HTR-8/SVneo (cell line): ENCODE measurements at places on chromosomes 6 and 20.

DNA sequence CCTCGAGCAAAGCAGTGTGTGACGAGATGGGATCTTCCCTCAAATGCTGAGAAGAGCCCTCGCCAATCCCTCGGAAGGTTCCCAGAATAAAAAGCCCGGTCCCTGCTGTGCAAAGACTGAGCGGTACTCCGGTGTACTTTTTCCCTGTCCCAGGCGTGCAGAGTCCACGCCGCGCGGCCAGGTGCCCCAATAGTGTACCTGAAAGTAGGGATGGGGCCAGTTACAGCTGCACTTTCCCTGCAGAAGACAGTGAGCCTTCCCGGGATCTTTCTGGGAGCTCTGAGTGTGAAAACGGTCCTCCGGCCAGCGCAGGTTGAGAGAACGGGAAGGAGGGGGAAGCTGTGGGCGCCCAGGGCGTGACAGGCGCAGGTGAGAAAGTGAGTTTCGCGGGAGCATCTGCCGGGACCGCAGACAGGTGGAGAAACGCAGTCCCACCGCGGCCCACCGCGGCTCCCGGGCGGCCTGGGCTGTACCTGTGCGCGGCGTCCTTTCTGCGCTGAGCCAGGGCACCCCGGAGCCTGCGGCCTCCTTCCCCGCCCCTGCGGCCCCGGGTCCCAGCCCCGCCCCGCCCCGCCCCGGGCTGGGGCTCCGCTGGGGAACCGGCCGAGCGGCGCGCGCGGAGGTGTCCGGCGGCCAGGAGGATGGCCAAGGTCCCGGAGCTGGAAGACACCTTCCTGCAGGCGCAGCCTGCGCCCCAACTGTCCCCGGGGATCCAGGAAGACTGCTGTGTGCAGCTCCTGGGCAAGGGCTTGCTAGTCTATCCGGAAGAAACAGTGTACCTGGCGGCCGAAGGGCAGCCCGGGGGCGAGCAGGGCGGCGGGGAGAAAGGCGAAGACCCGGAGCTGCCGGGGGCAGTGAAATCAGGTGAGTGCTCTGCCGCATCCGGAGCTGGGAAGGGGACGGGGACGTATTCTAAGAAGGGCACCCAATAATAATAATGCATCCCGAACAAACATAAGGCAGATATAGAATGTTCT, at the start of gene RFX6:
Gene RFX6, plus strand, starts transcription at position 608 of the 977 bp plus-strand sequence. Its CDS starts 34 bp downstream, at position 642.
- DNase-seq = no peak

DNA sequence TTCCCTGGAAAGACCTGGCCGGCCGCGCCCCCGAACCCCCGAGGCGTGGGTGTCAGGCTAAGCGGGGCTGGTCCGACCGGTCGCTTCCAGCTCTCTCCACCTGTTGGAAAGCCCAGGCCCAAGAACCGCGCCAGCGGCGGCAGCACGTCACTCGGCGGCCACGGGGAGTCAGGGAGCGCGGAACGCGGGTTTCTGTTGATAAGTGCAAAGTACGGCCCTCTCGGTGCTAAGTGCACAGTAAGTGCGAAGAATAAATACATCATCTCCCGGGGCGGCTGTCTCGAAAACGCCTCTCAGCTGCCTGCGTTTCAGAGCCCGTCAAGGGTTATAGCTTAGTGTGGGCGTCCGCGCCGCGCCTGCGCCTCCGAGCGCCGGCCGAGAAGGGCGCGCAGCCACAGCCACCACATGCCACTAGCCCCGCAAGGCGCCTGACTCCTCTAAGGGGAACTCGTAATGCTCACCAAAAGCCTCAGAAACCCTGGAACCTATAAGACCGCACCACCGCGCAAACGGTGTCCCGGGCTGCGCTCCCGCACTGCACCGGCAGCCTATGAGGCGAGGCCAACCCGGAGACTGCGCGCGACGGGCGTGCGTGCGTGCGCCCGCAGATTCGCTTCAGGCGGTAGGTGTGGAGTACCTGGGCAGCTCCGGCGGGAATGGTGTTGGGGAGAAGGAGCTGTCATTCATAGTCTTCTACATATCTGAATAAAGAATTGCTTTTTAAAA, 9.2 kb upstream of the TBX18 start:
- DNase-seq = no peak

GRCh38 chr20:8464368-8464767, 332.3 kb downstream of the PLCB1 start:
- DNase-seq = no peak

DNA sequence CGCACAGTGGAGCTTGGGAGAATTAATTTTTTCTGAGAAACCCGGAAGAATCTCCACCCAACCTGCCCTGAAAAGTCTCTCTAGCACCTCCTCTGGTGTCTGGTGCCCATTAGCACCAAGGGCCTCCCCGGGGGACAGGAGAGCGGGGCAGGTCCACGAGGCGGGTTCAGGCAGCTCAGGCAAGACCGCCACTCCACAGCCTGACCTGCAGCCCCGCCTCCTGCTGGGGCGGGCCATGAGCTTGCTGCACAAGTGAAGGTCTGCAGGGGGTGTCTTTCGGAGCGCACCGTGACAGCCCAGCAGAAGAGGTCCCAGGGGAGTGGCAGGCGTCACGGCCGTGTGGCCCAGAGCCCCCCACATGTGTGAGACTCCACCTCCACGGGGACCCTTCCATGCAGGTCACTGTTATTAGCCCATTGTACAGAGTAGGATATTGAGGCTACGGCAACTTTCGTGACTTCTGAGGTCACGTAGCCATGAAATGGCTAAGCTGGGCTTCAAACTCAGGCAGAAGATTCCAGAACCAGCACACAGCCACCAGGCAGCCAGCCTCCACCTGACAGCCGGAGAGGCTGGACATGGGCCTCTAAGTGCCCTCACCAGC, 63.9 kb upstream of the SLCO4A1 start:
- DNase-seq = no peak
